ENCODE measurements at places on chromosomes 2 and 18. TPM values are rescaled to one million over a fixed set of nuclear protein-coding genes. Genes with fewer than 3 reads are reported as not detected.

- no peak overlapping the region for H3K4me3 ChIP-seq
- DNase-seq = no peak
- no peaks in the 10 kb centered on the region for H3K27me3 ChIP-seq
- H3K36me3 ChIP-seq = peaks cover 68% of the 10 kb centered on the region
- no peaks in the 10 kb centered on the region for H3K4me1 ChIP-seq
Measured at GRCh38 chr2:224498991-224499390, 86.2 kb downstream of the CUL3 start.

- DNase-seq = no peak
- H3K27ac ChIP-seq = no peak overlapping the region
- peaks cover 28% of the 10 kb centered on the region for H3K36me3 ChIP-seq
Measured at GRCh38 chr2:233535271-233535670, 31.3 kb downstream of the USP40 start.

DNA sequence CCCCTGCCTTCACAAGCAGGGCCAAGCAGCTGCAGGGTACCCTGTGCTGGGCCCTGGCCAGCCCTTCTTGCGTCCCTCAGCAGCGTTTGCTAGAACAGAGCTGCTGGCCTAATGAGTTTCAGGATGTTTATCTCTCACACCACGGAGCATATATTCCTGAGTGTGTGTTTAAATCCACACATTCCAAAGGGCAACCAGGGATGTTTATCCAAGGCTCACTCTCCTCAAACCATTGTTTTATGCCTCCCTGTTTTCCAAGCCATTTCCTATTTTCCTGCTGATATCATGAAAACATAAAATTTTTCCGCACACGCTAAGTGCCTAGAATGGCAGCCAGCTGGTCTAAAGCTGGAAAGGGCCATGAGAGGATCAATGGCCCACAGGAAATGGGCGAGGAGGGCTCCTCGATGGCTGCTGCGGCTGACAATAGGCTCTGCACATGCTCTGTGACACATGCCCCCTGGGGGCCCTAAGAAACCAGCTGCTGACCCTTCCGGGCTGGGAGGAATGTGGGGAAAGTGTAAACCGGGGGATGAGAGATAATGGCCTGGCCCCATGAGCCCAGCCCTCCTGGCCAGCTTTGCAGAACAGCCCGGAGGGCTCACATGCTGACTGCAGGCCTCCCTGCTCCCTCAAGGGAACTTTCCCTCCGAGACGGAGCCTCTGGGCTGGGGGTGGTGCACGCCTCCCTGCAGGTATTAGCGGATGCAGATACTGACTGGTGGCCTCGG is 194.0 kb downstream of the NDUFA10 start:
- no peaks in the 10 kb centered on the region for H3K36me3 ChIP-seq
- H3K4me1 ChIP-seq = no peaks in the 10 kb centered on the region
- H3K27ac ChIP-seq = no peak overlapping the region
- no peak overlapping the region for H3K4me3 ChIP-seq
- no peaks in the 10 kb centered on the region for H3K27me3 ChIP-seq

DNA sequence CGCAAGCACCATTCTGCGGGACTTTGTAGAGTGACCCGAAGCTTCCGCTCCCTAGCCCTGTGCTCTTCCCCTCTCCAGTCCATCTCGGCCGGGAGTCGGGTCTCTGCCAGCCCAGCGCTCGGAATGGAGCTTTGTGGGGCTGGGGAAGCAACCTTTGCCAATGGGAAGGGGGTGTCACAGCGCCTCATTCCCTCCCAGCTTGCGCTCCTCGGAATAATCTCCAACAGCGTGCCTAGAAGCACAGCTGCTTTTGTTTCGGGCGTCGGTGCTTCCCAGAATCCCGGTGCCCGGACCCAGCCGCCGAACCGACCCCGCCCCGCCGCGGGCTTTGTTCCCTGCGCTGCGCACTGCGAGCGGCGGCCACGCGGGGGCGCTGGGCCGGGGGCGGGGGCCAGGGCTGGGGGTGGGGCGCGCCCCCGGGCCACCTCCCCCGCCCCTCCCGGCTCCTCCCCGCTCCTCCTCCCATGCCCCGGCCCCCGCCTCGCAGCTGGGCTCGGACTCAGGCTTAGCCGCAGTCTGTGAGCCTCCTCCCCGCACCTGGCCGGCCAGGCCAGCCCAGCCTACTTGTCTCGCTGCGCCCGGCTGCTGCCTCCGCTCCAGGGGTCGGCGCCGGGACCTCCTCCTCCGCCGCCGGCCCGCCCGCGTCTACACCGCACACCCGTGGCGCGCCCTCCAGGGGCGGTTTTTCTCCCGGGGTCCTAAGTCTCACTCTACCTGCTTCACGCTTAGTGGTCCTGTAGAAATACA is 77.7 kb upstream of the SMAD2 start:
- H3K4me3 ChIP-seq = peak overlapping the region; percentile 66
- peak overlapping the region; percentile 19 for H3K27ac ChIP-seq
- H3K27me3 ChIP-seq = no peaks in the 10 kb centered on the region
- DNase-seq = peak; percentile 81
- H3K4me1 ChIP-seq = peaks cover 18% of the 10 kb centered on the region
- no peaks in the 10 kb centered on the region for H3K36me3 ChIP-seq

DNA sequence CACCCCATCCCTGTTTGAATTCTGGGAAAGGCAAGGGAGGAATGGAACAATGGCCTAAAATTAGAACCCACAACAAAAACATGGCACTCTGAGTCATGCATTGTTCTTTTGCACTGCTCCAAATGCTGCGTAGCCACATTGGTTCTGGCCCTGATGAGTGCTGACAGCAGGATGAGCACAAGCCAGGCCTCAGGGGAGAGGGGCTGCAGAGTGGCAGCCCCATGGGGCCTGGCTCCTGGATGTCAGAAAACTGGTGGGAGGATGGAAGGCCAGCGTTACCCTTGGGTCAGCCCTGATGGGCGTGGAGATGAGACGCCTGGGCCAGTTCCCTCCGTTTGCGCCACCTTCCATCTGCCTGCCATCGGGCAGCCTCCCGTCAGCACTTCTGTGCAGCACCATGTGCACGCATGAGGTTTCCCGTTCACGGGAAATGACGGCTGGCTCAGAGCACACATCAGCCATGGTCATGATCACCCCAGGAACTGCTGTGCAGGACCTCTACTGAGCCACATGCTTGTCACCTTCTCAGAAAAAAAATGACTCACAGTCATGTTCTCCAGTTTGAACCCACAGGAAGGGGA is 65.6 kb downstream of the CYP26B1 start:
- no peaks in the 10 kb centered on the region for H3K27me3 ChIP-seq
- H3K4me1 ChIP-seq = no peaks in the 10 kb centered on the region
- H3K27ac ChIP-seq = no peak overlapping the region
- H3K4me3 ChIP-seq = no peak overlapping the region

- no peak overlapping the region for H3K27ac ChIP-seq
- H3K27me3 ChIP-seq = no peaks in the 10 kb centered on the region
- DNase-seq = no peak
- no peak overlapping the region for H3K4me3 ChIP-seq
- H3K4me1 ChIP-seq = peaks cover 11% of the 10 kb centered on the region
Measured at GRCh38 chr2:231360881-231361371, 34.6 kb upstream of the B3GNT7 start.

- H3K4me1 ChIP-seq = peaks cover 3% of the 10 kb centered on the region
- no peak for DNase-seq
- H3K27me3 ChIP-seq = no peaks in the 10 kb centered on the region
Measured at GRCh38 chr2:189836644-189837043, 52.4 kb downstream of the PMS1 start.

GRCh38 chr2:233082931-233083755 is 23.0 kb downstream of the INPP5D start:
- H3K27me3 ChIP-seq = no peaks in the 10 kb centered on the region
- no peaks in the 10 kb centered on the region for H3K36me3 ChIP-seq
- H3K4me3 ChIP-seq = no peak overlapping the region
- H3K4me1 ChIP-seq = peaks cover 10% of the 10 kb centered on the region
- peak overlapping the region; percentile 61 for H3K27ac ChIP-seq

C2orf80 gene
- total RNA-seq = not detected

- H3K36me3 ChIP-seq = no peaks in the 10 kb centered on the region
- H3K27ac ChIP-seq = no peak overlapping the region
- H3K27me3 ChIP-seq = no peaks in the 10 kb centered on the region
- H3K4me3 ChIP-seq = no peak overlapping the region
- no peak for DNase-seq
Measured at GRCh38 chr18:65822826-65823225, 72.0 kb downstream of the CDH7 start.

NPAS2 gene
- 72.5 TPM for total RNA-seq

DNA sequence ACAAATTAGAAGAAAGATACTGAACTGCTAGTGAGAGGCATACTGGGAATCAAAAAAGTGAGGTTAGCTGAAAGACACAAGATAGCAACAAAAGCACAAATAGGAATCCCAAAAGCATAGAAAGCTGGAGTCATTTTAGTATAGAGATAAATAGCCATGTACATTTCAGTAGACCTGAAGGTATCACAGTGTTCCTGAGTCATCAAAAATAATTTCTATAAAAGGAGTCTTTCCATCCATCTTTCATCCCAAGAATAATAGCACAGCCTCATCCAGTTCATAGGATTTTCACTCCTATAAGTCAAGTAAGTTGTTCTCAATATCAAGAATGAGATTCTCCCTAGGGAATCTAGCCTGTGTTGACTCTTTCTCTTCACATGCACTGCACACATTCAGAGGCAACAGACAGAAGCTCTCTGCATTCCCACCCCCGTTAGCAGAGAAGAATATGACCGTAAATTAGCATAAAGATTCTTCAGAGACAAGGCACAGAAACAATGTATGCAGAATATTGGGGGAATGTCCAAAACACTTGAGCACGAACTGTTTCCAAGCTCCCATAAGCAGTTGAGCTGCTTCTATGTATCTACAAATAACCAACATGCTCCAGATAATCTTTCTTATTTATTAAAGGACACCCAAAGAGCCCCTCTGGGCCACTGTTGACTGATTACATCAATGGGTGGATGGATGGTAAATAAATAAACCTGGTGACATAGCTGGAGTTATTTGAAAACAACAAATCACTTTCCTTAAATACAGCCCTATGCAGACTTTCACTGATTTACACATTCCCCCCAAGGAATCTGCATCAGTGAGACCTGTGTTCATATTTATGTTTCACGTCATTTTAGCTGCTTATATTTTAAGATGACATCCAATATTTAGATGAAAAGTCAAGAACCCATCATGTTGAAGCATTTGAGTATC is 174.5 kb upstream of the PKDCC start:
- H3K4me3 ChIP-seq = no peak overlapping the region
- DNase-seq = no peak
- H3K27me3 ChIP-seq = no peaks in the 10 kb centered on the region
- H3K4me1 ChIP-seq = peaks cover 6% of the 10 kb centered on the region

- H3K27ac ChIP-seq = no peak overlapping the region
- H3K4me3 ChIP-seq = no peak overlapping the region
- no peaks in the 10 kb centered on the region for H3K27me3 ChIP-seq
- peaks cover 48% of the 10 kb centered on the region for H3K4me1 ChIP-seq
- H3K36me3 ChIP-seq = peaks cover 8% of the 10 kb centered on the region
Measured at GRCh38 chr2:207534417-207534816, 4.7 kb downstream of the CREB1 start.

DNA sequence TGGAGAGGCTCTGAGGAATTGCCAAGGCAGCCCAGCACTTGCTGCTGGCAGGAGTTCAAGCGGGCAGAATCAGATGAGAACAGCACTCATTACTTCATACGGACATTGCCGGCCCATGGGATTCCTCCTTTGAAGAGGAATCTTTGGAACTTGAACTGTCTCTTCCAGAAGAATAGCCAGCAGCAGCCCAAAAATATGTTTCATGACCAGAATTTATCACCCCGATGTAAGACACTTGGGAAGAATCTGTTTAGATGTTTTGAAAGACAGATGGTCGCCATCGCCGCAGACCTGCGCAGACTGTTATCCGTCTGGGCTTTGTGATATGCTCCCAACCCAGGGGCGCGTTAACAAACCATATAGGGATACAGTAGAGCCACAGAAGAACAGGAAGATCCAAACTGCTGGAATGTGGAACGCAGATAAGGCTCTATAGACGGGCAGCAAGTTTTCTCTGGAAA is 3.7 kb upstream of the ADI1 start:
- peaks cover 27% of the 10 kb centered on the region for H3K4me1 ChIP-seq
- DNase-seq = peak; percentile 78
- no peaks in the 10 kb centered on the region for H3K27me3 ChIP-seq
- H3K4me3 ChIP-seq = no peak overlapping the region
- H3K36me3 ChIP-seq = no peaks in the 10 kb centered on the region

ATOH8 gene
- total RNA-seq = 25.1 TPM

- H3K36me3 ChIP-seq = no peaks in the 10 kb centered on the region
- DNase-seq = peak; percentile 58
- H3K27me3 ChIP-seq = peaks cover 3% of the 10 kb centered on the region
- H3K4me1 ChIP-seq = peaks cover 8% of the 10 kb centered on the region
Measured at GRCh38 chr2:238644095-238645081, 203.5 kb upstream of the TWIST2 start.

ANKRD53 gene
- 5.5 TPM for total RNA-seq

GRCh38 chr2:6975988-6976387 is 58.8 kb downstream of the RNF144A start:
- H3K27ac ChIP-seq = no peak overlapping the region
- H3K36me3 ChIP-seq = no peaks in the 10 kb centered on the region
- peaks cover 6% of the 10 kb centered on the region for H3K4me1 ChIP-seq
- H3K27me3 ChIP-seq = no peaks in the 10 kb centered on the region

ERFE gene
- not detected for total RNA-seq

NTSR2 gene
- not detected for total RNA-seq

SCN3A gene
- 0.57 TPM for total RNA-seq

DNA sequence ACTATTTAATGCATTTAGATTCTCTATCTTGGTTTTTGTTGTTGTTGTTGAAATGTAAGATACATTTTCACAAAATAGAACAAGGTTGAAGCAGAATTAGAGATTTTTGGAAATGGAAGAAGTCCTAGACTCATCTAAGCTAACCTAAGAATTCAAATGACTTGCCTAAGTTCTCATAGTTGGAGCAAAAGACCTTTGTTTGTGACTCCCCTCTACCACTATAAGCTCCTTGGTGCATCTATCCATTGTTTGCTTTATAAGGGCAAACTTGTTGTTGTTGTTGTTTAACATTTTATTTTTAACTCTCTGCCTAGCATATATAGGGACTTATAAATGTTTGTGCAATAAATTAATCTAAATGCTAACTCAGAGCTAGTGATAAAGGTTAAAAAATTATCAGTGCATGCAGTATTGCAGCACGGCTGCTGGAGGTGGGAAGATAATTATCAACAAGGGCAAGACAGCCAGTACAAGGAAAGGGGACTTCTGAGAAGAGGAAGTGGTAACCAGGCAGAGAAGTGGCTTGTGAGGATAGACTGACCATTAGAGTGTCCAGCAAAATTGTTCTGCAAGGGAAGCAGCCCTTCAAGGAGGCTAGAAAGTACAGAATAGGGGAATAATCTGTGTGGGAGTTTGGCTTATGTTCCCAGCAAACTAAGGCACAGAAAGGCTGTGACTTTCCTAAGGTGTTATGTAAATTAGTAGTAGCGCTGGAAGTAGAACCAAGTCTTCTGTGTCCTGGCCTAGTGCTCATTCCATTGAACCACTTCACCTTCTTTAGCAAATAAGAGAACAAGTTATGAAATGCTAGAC is 38.1 kb upstream of the ACYP2 start:
- H3K27me3 ChIP-seq = no peaks in the 10 kb centered on the region
- H3K36me3 ChIP-seq = no peaks in the 10 kb centered on the region
- H3K27ac ChIP-seq = no peak overlapping the region
- DNase-seq = no peak

GRCh38 chr18:26453386-26453901 is 94.9 kb downstream of the KCTD1 start:
- H3K27me3 ChIP-seq = no peaks in the 10 kb centered on the region
- H3K27ac ChIP-seq = no peak overlapping the region
- DNase-seq = no peak
- H3K36me3 ChIP-seq = peaks cover 17% of the 10 kb centered on the region

DSG4 gene
- 3.2 TPM for total RNA-seq

ATP6V1C2 gene
- total RNA-seq = 142 TPM

All from suprapubic skin (tissue), 4 donors.